ENCODE measurements at places on chromosomes 6 and 20. TPM values are rescaled to one million over a fixed set of nuclear protein-coding genes. Genes with fewer than 3 reads are reported as not detected.

MUC22 gene
- total RNA-seq, result not detected

DNA sequence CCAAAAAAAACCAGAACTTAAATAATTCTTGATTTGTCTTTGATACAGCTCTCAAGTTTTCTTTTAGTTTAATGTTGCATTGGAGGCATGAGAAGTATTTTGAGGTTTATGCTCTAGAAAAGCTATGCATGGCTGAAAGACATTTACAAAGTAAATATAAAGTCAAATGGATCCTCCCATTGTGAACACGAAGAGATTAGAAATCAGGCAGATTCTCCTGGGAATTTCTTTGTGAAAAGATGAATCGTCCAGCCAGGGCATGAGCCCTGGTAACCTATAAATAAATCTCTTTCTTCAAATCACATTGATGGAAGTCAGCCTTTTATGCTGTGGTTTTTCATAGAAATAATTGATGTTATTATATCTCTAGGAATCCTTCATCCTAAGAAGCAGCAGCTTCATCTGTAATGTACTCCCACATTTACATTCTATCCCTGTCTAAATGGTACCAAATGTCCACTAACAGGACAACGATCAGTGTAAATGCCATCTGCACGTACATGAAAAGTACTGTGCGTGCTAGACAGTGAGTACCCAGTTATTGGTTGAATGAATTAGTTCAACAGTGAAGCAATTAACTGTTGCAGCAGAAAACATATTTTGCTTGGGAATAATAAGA is 143.6 kb downstream of the ALDH8A1 start:
- DNase-seq, result no peak

- no peak for DNase-seq
These were observed 92.3 kb upstream of the FUT9 start for GRCh38 chr6:95923518-95923917.

MOXD1 gene
- 47.6 TPM for total RNA-seq

GGTLC1 gene
- not detected for total RNA-seq

SAMD5 gene
- total RNA-seq, result 4.1 TPM

DNA sequence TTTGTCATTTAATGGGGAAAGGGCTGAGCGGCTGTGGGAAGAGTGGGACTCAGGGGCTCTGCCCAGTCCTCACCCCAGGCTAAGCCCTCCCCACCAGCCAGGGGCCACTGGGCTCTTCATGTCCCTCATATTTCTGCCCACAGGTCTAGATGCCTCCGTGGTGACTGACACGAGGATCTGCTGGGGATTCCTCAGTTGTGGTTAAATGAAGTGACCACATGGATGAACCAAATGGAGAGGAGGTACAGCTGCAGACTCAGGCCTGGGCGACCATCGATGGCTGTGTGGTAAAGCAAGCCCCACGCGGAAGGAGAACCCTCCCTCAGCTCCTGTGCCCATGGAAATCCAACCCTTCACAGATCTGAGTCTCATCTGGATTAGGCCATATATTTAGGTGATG is 29.4 kb downstream of the RAET1L start:
- DNase-seq, result no peak

LY6G6F gene
- not detected for total RNA-seq

DNA sequence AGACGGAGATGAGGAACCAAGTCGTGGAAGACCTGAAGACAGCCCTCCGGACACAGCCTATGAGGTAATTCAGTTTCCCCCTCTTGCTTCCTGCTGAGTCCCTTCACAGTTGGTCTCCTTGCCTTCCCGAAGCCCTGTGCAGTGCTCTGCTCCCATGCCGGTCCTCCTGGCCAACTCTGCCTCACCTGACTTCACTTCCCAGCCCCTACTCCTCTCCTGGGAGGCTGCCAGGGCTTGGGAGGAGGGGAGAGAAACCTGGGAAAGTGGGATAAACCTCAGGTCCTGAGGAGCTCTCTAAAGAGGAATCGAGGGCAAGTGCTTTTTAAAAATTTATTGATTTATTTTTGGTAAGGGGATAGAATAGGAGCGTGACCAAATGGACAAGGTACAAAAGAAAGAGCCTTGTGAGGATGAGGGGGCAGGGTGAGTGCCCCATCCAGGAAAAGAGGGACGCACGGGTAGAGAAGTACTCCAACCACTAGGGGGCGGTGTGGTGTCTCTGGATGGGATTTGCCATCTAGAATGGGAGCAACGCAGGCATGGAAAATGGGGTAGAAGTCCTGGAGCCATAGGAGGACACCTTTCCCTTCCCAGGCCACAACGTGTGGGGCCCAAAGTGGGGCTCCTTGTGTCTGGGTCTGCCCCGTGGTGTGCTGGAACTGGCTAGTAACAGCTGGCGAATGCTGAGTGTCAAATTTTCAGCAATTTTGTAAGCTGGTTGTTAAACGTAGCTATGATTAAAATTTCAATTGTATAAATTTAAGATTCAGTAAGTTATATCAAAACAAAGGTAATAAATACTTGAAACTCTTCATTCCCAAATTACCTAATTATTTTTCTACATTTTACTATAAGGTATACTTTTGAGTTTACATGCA is 69.0 kb downstream of the MOCS1 start:
- DNase-seq, result peak; percentile 80

DNA sequence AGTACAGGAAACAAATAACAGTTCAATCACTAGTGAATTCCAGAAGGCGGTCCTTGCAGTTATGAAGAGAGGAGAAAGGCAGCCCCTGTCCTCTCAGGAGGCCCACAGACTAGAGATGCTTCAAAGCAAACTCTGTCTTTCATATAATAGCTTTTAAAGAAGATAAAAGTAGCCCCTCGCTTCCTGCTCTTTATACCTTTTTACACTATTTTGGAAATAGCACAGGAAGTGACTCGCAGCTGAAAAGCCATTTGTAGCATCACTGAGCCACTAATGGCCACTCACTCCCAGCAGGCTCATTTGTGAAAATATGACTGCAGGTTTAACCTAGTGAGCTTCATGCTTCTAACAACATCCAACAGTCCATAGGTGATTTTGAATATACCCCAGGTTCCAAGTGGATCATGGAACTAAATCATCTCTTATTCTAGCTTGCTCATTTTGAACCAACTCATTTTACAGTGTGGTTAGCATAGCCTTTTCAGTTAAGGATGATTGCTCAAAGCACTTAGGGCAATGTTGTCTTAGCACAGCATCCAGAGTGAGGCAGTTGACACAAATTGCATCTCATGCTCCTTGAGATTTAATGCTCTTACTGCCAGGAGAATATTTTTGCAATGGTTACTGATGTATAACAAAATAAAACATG is 136.0 kb upstream of the NRSN1 start:
- no peak for DNase-seq

DNA sequence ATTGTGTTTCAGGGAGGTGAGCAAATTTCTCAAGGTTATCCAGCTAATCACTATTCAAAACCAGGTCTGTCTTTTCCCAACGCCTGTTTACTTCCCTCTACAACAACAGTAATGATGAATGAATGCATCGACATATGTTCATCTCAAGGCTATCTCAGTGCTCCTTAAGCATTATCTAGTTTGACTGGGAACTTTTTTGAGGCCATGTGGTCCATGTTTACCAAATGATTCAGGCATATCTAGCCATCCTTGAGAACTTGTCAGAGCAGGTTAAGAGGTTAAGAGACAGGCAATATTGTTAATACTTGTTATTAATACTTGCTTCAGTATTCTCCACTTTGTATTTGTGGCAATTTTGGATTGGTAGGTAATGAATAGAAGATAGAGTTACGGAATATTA is 1038.4 kb upstream of the FLRT3 start:
- DNase-seq, result no peak

GRCh38 chr6:84243240-84243639 is 15.8 kb upstream of the CEP162 start:
- no peak for DNase-seq

DNA sequence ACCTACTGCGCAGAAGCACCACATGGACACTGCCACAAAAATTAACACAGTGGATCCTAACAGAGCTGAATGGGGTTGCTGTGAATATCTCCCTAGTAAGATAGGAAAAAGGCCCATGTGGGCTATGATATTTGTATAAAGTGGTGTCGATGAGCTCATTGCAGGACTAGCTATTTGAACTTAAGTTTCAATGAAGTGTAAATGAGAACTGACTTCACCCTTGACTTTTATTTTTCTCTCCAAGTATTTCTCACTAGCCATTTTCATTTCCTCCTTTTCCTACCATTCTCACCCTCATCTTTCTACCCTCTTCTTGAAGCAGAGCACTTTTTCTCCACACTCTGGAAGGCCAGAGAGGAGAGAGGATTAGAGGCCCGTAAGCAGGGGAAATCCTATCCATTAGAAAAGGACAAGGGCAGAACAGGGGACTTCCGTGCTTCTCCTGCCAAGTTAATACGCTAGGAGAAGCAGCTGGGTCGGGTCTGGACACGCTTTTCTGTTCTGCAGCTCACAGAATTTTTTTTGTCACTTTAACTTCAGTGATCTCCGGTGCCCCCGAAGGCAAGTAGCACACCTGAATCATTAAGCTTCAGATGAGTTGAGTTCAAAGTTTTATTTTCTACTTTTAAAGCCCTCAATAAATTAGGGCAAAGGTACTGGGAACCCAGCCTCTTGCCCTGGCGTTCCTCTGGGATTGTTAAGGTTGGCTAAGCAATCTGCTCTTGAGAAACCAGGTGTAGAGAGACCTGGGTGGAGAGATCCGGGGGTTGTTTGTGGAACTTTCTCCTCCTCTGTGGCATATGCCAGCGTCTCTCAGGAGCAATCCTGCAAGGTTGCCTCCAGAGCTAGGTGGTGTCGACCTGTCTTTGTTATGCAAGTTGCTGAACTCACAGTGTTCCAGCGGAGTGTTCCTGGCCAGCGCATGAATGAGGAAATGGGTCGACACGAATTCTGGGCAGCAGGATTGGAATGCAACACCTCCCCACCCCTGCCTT is 56.2 kb upstream of the ARID1B start:
- peak; percentile 20 for DNase-seq

OR12D3 gene
- total RNA-seq, result not detected

PRDM13 gene
- not detected for total RNA-seq

- no peak for DNase-seq
These were observed 151.6 kb upstream of the GMDS start for GRCh38 chr6:2396846-2397630.

TMEM200A gene
- total RNA-seq, result 24.9 TPM

- no peak for DNase-seq
These were observed 6.5 kb upstream of the BTN3A2 start for GRCh38 chr6:26358511-26358981.

SLC52A3 gene
- 8.7 TPM for total RNA-seq

GRCh38 chr6:44074813-44075646 is 52.2 kb downstream of the MRPL14 start:
- DNase-seq, result no peak

LRRC73 gene
- not detected for total RNA-seq

DNA sequence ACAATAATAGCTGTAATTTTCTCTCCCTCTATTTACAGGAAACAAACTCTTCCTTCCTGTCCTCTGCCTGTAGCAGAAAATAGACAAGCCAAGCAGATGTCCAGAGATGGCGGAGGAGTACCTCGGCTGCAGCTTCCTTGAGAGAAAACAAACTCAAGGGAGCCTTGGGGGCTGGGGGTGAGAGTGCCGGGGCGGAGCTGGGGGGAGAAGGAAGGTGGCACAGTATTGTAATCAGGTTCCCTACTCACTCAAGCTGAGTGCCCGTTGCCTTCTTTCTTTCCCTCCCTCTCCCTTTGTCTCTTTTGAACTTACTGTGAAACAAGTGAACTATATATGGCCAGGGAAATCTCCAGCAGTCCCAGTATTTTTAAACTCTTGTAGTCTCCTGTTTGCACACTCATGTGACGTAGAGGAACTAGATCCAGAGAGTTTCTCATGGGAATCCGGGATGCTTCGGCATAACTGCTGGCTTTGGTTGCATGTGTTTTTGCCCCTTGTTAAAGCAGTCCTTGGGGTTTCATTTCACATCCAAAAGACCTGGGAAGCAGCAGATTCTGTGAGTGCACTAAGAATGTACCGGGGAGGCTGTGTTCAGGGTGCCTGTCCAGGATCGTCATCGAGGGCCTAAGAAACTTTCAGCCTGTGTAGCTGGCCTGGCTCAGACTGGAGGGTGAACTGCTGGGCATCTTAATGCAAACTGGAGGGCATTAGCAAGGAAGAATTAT is 44.6 kb upstream of the HDDC2 start:
- DNase-seq, result no peak

DNA sequence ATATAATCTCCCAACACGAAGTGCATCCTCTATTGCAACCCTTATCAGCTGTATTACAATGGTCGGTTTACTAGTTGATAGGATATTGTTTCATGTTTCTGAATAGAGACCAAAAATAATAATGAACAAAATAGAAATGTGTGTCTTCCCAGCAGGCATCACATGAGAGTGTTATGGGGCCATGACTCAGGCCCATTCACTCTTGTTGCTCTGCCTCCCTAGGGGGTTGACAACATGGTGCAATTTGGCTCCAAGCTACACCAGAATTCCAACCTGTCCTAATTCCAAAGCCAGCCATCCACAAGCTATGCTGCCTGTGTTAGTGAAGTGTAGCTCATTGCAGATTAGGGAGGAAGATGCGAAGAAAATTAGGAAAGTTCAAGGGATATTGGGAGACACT is 13.1 kb upstream of the SAYSD1 start:
- no peak for DNase-seq

OPRL1 gene
- total RNA-seq, result 0.51 TPM

GRCh38 chr6:134727081-134727480 is 222.8 kb downstream of the ALDH8A1 start:
- no peak for DNase-seq
